Cardiac fibroblast (primary cell): ENCODE measurements at places on chromosomes 6 and 20.

DNA sequence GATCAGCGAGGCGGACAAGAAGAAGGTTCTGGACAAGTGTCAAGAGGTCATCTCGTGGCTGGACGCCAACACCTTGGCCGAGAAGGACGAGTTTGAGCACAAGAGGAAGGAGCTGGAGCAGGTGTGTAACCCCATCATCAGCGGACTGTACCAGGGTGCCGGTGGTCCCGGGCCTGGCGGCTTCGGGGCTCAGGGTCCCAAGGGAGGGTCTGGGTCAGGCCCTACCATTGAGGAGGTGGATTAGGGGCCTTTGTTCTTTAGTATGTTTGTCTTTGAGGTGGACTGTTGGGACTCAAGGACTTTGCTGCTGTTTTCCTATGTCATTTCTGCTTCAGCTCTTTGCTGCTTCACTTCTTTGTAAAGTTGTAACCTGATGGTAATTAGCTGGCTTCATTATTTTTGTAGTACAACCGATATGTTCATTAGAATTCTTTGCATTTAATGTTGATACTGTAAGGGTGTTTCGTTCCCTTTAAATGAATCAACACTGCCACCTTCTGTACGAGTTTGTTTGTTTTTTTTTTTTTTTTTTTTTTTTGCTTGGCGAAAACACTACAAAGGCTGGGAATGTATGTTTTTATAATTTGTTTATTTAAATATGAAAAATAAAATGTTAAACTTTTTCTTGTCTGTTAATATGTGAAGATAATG lies 2.2 kb downstream of the HSPA1B start:
- DNase-seq: peak; percentile 59

GRCh38 chr20:43781215-43781614 lies 54.4 kb upstream of the GTSF1L start:
- DNase-seq: no peak

DNA sequence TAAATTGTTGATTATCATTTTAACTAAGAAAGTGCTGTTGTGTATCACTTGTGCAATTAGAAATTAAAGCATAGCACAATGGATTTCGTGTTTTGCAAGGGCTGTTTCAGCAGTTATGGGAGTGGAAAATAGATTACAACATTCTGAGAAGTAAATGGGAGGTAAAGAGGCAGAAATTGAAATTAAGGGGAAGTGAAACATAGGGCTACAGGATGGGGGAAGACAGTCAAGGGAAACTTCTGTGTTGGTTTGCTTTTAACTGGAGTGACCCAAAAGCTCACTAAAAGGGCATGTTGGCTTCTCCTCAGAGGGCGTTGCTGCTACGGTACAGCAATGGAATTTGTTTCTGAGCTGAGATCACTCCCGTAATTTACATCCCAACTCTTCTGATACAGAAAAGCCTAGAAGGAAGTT lies 147.5 kb downstream of the BCAS1 start:
- peak; percentile 52 for DNase-seq

DNA sequence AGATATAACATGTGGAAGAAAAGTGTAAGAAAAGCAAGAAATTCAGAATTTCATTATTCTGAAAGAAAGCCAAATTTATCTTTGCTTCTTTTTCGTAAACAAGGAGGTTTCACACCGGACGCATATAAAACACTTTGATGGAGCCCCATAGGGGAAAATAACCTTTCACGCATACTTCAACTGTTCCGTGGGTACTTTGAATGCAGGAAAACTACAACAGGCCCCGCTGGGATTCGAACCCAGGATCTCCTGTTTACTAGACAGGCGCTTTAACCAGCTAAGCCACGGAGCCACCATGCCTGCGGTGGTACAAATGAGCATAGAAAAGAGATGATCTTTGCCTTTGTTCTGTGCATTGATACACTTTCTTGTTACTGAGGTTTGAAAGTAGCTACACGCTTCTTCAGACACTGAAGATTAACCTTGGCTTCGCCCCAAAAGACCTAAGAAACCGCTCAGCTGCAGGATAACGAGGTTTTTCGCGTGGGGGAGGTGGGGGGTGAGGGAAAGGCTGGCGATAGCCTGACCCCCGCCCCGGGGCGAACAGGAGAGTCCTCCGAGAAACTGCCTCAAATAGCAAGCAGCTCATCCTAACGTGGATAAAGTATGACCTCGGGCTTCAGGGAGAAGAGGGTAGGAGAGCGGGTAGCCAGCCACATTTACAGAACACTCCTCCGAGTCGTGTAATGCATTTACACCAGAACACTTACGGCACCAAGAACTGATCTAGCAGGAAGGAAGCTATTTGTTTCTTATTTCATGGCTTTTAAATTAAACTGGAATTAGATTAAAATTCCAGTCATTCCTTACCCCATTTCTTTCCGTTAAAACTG lies 5.3 kb upstream of the HMGN4 start:
- peak; percentile 92 for DNase-seq

DNA sequence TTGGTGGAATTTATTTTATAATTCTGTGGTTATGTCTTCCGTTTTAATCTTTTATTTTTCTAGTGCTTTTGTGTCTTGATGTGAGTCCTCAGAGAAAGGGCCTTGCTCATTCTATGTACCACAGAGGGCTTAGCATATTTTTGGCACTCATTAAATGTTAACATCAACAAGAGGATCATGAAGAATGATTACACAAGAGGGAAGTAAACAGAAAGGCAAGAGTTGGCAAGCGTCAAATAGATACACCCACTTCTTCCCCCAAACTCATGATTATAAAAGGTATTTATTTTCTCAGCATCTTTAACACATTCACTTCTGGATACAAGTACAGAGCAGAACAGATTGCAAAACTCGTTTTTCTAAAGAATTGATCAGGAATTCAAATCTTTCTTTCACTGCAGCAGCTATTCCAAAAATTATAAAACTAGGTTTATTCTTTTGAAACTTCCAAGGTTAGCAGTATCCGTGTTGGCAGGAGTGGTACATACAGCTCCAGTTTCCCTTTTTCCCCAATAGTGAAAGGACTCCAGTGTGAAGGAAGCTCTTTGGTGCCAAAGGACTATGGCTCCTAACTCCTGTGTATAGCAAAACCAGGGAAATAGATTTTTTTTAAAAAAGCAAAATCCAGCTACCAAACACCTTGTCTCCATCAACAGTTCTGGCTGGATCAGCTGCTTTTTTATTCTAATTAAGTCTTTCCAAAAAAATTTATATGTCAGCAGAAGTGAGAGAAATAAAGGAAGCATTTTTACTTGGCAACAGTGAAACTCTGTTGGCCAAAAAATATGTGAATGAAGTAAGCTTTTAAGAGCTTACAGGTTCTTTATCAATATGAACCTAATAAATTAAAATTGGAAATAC lies 221.9 kb downstream of the ADGRG6 start:
- peak; percentile 8 for DNase-seq

GRCh38 chr6:147141711-147142308 lies 62.4 kb upstream of the STXBP5 start:
- peak; percentile 53 for DNase-seq

DNA sequence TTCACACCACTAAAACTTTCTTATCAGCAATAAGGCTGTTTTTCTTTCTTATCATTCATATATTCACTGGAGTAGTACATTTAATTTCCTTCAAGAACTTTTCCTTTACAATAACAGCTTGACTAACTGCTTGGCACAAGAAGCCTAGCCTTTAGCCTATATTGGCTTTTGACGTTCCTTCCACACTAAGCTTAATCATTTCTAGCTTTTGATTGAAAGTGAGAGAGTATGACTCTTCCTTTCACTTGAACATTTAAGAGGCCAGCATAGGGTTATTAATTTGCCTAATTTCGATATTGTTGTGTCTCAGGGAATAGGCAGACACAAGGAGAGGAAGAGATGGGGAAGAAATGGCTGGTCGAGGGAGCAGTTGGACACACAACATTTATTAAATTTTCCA lies 23.6 kb downstream of the THEMIS start:
- DNase-seq: no peak

- peak; percentile 40 for DNase-seq
These were observed 27.6 kb upstream of the SCAF8 start for GRCh38 chr6:154705471-154706113.

GRCh38 chr20:64150756-64151632 lies 13.3 kb upstream of the MYT1 start:
- DNase-seq: no peak

DNA sequence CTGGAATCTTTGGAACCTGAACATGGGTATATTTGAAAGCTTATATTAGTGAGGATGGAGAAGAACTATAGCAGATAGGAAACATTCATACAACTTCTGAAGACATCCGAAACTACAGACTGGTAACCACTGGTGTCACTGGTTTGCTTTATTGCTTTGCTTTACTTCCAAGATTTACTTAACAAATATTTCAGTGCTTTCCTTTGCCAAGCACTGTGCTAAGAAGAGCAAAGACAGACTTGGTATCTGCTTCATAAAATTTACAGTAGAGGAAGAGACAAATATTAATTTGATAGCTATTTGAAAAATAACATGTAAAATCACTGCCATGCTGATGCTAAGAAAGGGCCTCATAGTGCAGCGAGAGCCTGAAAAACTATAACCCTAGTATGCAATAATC lies 1.8 kb downstream of the TPD52L1 start:
- no peak for DNase-seq

DNA sequence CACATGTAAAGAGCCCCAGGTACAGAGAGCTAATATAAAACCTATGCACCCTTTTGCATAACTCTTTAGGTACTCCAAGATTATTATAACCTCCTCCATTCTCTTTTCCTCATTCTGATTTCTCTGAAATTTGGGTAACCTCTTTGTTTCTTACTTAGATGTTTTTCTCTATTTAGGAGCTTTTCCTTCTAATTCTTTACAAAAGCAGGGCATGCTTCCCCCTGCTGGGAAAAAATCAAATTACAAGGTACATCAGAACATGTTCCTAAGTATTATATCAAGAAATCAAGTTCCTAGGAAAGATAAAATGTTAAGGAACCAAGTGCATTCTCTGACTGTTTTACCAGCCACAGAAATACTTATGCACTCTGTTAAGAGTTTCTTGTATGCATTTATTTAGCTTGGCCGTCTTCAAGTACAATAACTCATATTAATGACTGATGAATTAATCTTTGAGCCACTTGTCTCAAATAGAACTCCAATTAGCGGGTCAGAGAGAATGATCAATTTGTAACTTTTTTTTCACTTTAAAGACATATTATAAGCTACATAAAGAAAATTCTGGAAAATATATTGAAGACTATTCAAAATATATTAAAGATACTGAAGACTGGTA lies 2.1 kb downstream of the KHDRBS2 start:
- DNase-seq: peak; percentile 22

GRCh38 chr6:169250660-169251059 lies 3.0 kb downstream of the THBS2 start:
- DNase-seq: peak; percentile 94

- no peak for DNase-seq
These were observed 159.2 kb downstream of the SYCP2 start for GRCh38 chr20:59774204-59774641.

- no peak for DNase-seq
These were observed 5.0 kb downstream of the BCL2L1 start for GRCh38 chr20:31717478-31718201.

DNA sequence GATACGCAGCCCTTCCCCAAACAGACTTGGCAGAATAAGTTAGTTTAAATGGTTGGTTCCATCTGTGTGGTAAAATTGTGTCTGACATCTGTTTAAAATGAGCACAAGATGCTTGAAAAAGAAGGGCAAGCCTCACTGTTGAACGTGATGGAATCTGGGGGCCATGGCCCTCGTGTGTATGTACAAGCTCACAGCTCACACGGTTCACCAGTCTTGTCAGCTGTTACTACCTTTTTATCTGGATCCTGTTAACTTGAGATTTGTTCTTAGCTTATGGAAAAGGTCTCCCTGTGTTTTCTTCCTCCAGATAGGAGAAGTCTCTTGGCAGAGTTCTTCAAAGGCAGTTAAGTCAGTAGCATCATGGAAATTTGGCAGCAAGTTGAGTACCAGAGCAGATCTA lies 270.6 kb downstream of the KHDC1L start:
- DNase-seq: no peak

GRCh38 chr6:122052346-122052900 lies 347.0 kb upstream of the HSF2 start:
- DNase-seq: no peak

DNA sequence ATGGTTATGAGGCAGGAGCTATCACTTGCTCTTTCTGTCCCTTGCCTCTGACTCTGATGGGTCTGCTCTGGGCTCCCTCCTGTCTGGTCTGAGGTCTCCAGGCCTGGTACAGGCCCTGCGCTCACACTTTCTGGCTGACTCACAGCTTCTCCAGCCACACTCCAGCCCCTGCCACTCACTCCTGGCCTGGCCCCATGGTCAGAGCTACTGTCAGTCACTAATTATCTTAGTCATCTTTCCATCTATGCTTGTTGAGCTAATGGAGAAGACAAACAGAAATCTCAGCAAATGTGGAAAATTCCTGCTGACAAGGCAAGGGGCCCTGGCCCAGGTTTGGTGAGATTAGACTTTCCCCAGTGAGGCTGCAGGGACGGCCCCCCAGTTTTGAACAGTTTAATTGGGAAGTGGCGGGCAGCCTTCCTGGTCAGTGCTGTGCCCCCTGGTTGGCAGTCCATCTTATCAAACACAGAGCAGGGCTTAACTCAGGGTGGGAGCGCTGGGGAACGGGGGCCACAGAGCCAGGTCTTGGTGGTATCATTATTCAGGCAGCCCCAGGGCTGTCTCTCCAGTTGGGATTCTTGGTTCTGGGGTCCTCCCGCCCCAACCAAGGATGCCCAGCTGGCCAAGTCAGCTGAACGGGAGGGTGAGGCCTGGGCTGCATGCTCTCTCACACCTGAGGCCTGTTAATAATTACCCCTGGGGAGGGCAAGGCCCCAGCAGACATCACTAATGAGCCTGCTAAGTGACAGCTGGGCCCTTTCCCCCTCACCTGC lies 63.4 kb downstream of the VEGFA start:
- no peak for DNase-seq

GRCh38 chr6:21327326-21328112 lies 266.0 kb upstream of the SOX4 start:
- no peak for DNase-seq

GRCh38 chr20:35196313-35196712 lies 24.4 kb downstream of the PROCR start:
- DNase-seq: no peak

DNA sequence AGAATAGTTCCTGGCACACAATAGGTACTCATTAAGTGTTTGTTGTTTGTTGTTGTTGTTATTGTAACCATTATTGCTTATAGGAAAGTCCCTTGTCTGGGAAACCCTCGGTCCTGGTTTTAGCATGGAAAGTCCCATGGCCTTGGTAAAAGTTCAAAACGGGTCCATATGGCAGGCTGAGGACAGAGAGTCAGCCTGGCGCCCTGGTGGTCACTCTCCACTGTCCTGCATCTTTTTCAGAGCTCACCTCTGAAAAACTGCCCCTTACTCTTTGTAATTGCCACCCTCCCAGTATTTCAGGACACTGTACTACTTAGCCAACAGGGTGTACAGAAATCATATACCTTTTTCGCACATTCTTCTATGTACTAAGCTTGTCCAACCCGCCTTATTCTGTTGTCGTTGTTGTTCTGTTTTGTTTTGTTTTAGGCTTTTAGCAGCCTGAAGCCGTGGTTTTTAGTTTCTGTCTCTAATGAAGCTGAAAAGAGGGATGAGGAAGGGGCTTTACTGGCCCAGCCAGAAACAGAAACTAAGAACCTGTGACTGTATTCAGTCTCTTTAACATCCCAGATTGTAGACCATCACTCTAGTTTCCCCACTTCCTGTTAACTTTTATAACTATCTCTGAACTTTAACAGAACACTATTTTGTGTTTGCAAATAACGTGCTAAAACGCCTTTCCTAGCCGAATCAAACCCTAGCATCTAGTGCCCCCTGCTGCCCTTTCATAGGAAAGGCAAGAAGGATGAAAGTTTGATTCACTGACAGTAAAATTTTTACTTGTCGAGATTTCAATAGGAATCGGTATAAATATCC lies 7.6 kb upstream of the TMEM14A start:
- peak; percentile 89 for DNase-seq

GRCh38 chr6:132161283-132161682 lies 210.1 kb upstream of the CCN2 start:
- DNase-seq: peak; percentile 77
